Peyer's patch (tissue), 4 donors: ENCODE measurements at places on chromosomes 1 and 21. TPM values are rescaled to one million over a fixed set of nuclear protein-coding genes. Genes with fewer than 3 reads are reported as not detected.
A peak's percentile ranks its signal among the peaks of the same experiment; 100 is the strongest.

Gene AK2
- total RNA-seq, result 288 TPM

DNA sequence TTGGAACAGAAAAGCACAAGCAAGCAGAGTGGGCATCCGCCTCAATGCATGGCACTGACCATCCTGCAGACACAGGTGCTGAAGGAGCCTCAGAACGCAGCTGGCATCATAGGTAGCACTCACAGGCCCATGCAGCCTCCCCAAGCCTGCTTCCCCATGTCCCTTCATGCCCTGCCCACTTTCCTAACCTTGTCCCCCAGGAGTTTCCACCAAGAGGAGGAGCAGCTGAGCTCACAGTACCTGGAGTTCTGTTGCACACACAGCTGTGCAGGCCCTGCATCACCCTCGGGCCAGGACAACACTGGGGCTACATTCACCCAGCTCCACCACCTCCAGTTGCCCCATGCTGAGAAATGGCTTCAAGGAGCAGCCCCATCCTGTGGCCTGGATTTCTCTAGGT is 83.4 kb downstream of the SETD4 start:
- DNase-seq, result no peak
- no peak overlapping the region for H3K4me3 ChIP-seq
- H3K36me3 ChIP-seq, result no peaks in the 10 kb centered on the region
- H3K4me1 ChIP-seq, result no peaks in the 10 kb centered on the region
- H3K27me3 ChIP-seq, result no peaks in the 10 kb centered on the region

- no peak overlapping the region for H3K27ac ChIP-seq
- H3K27me3 ChIP-seq, result no peaks in the 10 kb centered on the region
- no peaks in the 10 kb centered on the region for H3K4me1 ChIP-seq
- no peak overlapping the region for H3K4me3 ChIP-seq
- no peak for DNase-seq
Measured at GRCh38 chr1:213960963-213961362, 26.8 kb upstream of the PROX1 start.

GRCh38 chr1:28338897-28339296 is 10.1 kb downstream of the MED18 start:
- no peak for DNase-seq
- H3K27me3 ChIP-seq, result no peaks in the 10 kb centered on the region
- H3K4me1 ChIP-seq, result no peaks in the 10 kb centered on the region
- H3K36me3 ChIP-seq, result peaks cover 24% of the 10 kb centered on the region

- DNase-seq, result no peak
- no peak overlapping the region for H3K4me3 ChIP-seq
- H3K27me3 ChIP-seq, result no peaks in the 10 kb centered on the region
- no peaks in the 10 kb centered on the region for H3K36me3 ChIP-seq
- no peak overlapping the region for H3K27ac ChIP-seq
- no peaks in the 10 kb centered on the region for H3K4me1 ChIP-seq
Measured at GRCh38 chr1:116521186-116521585, 49.6 kb downstream of the CD58 start.

DNA sequence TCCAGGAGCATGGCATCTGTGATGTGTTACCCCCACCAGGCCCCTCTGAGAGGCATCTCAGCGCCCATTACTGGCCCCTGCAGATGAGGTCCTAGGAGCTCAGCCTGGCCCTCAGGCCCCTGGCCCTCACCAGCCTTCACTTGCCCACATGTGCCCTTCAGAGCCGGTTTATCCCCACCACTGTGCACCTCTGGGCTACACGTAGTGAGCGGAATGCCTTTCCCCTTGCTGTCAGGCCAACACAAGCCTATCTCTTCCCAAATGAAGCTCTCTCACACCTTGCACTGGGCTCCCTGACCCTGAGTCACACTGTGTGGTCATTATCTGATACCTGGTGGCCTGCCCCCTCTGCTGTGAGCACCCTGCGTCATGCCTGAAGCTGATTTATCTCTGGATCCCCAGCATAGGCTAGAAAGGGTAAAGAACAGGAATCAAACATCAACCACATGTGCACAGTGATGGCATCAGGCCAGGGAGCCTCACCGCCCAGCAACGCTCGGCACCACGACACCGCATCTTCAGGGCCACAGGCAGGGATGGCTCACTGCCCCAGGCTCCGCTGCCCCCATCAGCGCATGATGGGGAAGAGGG is 49.1 kb downstream of the GLIS1 start:
- H3K36me3 ChIP-seq, result no peaks in the 10 kb centered on the region
- no peaks in the 10 kb centered on the region for H3K4me1 ChIP-seq
- H3K4me3 ChIP-seq, result no peak overlapping the region
- H3K27ac ChIP-seq, result no peak overlapping the region

DNA sequence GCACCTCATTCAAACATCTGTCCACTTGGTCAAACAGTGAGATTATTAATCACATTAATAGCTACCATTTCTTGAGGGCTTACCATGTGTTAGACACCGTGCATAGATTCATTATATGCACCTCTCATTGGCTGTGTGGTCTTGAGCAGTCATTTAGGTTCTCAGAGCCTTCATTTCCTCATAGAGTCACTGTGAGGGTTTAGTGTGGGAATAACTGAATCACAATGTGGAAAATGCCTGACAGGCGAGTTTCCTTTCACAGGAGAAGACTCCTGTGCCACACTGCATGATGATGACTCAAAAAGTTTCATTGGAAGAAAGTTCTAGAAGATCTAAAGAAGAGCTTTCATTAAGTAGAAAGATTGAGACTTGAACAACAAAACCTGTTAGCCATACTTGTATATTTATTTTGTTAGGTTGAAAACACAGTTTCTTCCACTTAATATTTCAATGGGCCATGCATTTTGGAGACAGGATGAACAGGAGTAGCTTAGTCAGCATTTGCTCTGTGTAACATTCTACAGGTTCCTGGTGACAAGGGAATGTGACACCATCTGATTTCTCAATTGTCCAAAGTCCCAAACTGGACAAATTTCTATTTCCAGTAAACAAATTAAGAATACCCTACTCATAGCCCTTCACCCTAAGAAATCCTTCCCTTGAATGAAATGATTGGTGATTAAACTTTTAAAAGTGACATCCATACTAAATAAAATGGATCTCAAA is 45.7 kb downstream of the FYB2 start:
- no peaks in the 10 kb centered on the region for H3K36me3 ChIP-seq
- H3K27me3 ChIP-seq, result no peaks in the 10 kb centered on the region
- no peak for DNase-seq
- H3K4me3 ChIP-seq, result no peak overlapping the region
- H3K4me1 ChIP-seq, result no peaks in the 10 kb centered on the region
- no peak overlapping the region for H3K27ac ChIP-seq

DNA sequence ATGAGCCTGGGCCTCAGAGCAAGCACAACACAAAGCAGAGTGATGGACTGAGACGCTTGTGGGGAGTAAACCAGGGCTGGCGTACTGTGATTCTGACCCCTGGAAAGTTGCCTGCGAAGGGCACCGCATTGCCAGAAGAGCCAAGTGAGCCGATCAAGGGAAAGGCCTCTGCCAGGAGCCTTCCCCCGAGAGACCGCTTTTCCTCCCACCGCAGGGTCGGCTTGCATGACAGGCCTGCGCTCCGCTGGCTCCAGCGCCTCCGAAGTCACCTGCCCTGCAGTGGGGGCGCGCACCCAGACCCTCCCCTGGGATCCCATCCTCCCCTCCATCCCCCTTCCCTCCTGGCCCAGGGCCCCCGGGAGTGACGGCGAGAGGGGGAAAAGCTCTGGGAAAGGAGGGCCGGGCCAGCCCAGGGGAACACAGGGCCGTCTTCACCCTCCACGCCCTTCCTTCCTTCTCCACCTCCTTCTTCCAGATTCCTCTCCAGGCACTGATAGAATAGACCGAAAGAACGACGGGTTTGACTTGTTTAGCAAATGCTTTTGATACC is 165.0 kb downstream of the TRIM33 start:
- H3K4me3 ChIP-seq, result peak overlapping the region; percentile 32
- H3K27me3 ChIP-seq, result no peaks in the 10 kb centered on the region
- DNase-seq, result no peak
- H3K27ac ChIP-seq, result peak overlapping the region; percentile 70
- H3K36me3 ChIP-seq, result no peaks in the 10 kb centered on the region
- no peaks in the 10 kb centered on the region for H3K4me1 ChIP-seq

GRCh38 chr1:11541956-11542355 is 63.0 kb downstream of the DISP3 start:
- no peak overlapping the region for H3K27ac ChIP-seq
- no peaks in the 10 kb centered on the region for H3K36me3 ChIP-seq
- H3K4me1 ChIP-seq, result no peaks in the 10 kb centered on the region
- no peak for DNase-seq
- no peaks in the 10 kb centered on the region for H3K27me3 ChIP-seq

DNA sequence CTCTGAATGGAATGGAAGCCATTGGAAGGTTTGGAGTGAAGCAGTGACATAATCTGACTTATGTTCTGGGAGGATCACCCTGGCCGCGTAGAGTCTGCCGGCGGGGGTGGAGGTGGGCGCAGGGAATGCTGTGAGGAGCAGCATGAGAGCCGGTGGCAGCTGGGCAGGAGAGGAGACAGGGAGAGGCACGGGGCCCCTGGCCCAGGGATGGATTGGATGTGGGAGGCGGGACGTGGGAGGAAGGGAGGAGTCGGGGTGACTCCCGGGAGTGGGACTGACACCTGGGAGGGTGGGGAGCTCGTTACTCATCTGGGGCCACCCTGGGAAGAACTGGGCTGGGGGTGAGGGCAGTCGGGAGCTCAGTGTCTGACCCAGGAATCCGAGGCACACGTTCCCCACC is 10.4 kb upstream of the KCNAB2 start:
- DNase-seq, result no peak
- H3K36me3 ChIP-seq, result no peaks in the 10 kb centered on the region
- H3K4me1 ChIP-seq, result no peaks in the 10 kb centered on the region
- no peak overlapping the region for H3K4me3 ChIP-seq
- H3K27me3 ChIP-seq, result no peaks in the 10 kb centered on the region

GRCh38 chr1:231393668-231394067 is 28.4 kb downstream of the EGLN1 start:
- H3K27ac ChIP-seq, result no peak overlapping the region
- no peaks in the 10 kb centered on the region for H3K36me3 ChIP-seq

GRCh38 chr1:44390277-44390676 is 14.8 kb upstream of the RNF220 start:
- H3K27ac ChIP-seq, result no peak overlapping the region
- no peaks in the 10 kb centered on the region for H3K36me3 ChIP-seq
- H3K4me3 ChIP-seq, result no peak overlapping the region
- H3K4me1 ChIP-seq, result no peaks in the 10 kb centered on the region
- H3K27me3 ChIP-seq, result no peaks in the 10 kb centered on the region

GRCh38 chr1:182259229-182259872 is 132.2 kb downstream of the GLUL start:
- no peaks in the 10 kb centered on the region for H3K36me3 ChIP-seq
- no peaks in the 10 kb centered on the region for H3K27me3 ChIP-seq
- no peak overlapping the region for H3K4me3 ChIP-seq
- DNase-seq, result no peak

GRCh38 chr1:35768350-35769187 is 1.2 kb downstream of the CLSPN start:
- H3K27ac ChIP-seq, result peak overlapping the region; percentile 80
- no peak for DNase-seq
- H3K4me3 ChIP-seq, result peak overlapping the region; percentile 88
- H3K4me1 ChIP-seq, result no peaks in the 10 kb centered on the region
- H3K36me3 ChIP-seq, result no peaks in the 10 kb centered on the region

- no peak for DNase-seq
- H3K27me3 ChIP-seq, result no peaks in the 10 kb centered on the region
- H3K4me1 ChIP-seq, result peaks cover 39% of the 10 kb centered on the region
- H3K36me3 ChIP-seq, result no peaks in the 10 kb centered on the region
- H3K4me3 ChIP-seq, result no peak overlapping the region
Measured at GRCh38 chr1:12475101-12475500, 142.9 kb downstream of the DHRS3 start.

DNA sequence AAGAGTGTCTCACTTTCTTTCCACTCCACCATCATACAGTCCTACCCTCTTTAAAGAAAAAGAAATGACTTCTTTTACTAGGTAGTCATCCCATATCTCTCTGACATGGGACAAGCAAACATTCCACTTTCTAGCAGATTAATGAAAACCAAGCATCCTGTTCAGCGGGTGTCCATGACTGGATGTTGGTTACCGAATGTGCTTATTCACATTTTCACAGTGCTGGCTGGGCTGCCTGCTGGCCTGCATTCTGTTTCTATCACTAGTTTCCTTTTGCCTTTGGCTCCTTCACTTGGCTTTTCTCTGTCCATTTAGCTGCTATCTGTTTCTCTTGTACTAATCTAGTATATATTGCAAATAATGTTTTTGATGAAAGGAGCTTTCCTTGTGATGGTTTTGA is 598.4 kb downstream of the RWDD3 start:
- no peaks in the 10 kb centered on the region for H3K27me3 ChIP-seq
- no peak for DNase-seq
- H3K4me3 ChIP-seq, result no peak overlapping the region
- H3K4me1 ChIP-seq, result no peaks in the 10 kb centered on the region
- H3K36me3 ChIP-seq, result no peaks in the 10 kb centered on the region

DNA sequence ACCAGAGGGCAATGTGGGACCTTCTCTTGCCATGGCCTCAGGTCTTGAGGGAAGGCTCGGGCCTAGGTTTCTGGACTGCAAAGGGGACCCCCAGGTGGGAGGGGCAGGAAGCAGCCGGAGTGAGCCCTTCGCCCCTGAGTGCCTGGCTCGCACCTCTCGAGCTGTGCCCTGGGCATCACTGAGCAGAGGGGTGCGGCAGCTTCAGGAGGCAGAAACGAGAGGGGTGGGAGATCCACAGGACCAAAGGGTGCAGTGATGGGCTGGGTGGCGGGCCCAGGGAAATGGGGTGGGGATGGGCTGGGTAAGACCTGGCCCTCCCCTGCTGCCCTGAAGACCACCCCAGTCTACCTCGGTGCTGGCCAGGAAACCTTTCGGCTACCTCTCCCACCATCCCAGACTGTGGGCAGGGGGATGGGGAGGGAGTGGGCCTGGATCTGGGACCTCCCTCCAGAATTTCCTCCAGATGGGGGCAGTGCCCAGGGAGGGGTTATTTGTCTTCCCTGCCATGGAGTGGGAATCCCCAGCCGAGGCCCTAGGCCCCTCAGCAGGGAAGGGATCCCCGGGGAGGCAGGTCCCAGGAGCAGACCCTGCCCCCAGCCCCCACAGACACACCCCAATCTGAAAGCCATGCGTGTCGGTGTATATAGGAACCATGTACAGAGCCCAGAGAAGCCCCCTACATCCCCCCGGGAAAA is 21.3 kb downstream of the A3GALT2 start:
- no peaks in the 10 kb centered on the region for H3K36me3 ChIP-seq
- H3K4me1 ChIP-seq, result no peaks in the 10 kb centered on the region
- H3K27me3 ChIP-seq, result no peaks in the 10 kb centered on the region
- H3K27ac ChIP-seq, result no peak overlapping the region
- peak; percentile 39 for DNase-seq

Gene OR2C3
- total RNA-seq, result not detected

DNA sequence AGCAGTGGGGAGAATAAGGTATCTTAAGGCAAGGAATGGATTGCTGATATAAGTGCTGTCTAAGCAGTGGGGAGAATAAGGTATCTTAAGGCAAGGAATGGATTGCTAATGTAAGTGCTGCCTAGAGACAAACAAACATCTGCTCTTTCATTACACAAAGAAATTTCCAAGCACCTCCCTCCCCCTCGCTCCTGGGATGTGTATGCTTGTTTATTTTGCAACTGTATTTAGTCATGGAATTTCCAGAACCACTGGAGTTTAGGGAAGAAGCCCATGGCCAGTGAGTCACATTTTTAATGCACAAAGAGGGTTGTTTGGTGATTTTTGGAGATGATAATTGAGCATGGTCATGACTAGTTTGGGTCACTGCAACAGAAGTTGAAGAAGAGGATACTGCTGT is 21.5 kb downstream of the PDPN start:
- H3K27ac ChIP-seq, result no peak overlapping the region
- H3K27me3 ChIP-seq, result no peaks in the 10 kb centered on the region
- no peak overlapping the region for H3K4me3 ChIP-seq
- no peak for DNase-seq
- H3K4me1 ChIP-seq, result no peaks in the 10 kb centered on the region
- H3K36me3 ChIP-seq, result no peaks in the 10 kb centered on the region
